ENCODE measurements at places on chromosomes 16 and 17.

DNA sequence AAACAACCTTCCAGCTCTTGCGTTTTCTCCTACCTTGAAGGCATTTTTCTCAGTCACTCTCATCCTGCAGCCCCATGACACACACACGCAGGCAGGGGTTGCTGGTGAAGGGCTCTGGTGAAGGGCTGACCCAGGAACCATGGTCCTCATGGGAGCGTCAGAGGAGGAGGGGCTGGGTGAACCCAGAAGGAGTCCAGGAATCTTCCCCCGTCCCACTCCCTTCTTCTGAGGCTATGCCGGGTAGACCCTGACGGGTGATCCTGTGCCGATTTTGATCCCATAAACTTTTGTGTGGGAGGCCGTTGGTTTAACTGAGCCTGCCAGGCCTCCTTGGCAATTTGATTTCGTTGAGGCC is 278.4 kb upstream of the FOXF1 start:
- DNase-seq = no peak

DNA sequence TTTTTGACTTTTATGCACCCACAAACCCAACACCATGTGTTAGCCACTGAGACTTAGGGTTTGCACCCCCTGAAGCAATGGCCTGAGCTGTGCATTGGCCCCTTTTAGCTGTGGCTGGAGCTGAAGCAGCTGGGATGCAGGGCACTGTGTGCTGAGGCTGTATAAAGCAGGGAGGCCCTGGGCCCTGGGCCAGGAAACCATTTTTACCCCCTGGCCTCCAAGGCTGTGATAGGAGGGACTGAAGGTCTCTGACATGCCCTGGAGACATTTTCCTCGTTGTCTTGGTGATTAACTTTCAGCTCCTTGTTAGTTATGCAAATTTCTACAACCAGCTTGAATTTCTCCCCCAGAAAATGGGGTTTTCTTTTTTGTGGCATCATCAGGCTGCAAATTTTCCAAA is 6.7 kb upstream of the ANKFN1 start:
- DNase-seq = no peak

- DNase-seq = no peak
Observed at GRCh38 chr17:51734976-51735375, 423.5 kb downstream of the CA10 start.

DNA sequence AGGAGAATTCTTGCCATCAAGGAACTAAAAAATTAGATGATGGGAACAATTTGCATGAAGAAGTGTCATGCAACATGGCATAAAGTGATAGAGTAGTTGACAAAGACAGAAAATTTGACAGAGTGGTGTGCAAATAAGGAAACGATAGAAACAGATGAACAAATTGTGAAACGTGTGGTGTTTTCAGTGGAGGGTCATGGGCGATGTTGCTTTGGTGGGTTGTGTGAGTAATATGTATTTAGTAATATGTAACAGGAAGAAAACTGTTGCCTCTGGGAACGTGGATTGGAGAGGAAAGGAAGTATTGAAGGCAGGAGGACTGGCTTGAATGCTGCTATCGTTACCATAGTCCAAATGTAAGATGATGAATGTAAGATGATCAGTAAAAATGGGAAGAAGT is 3.6 kb downstream of the COX10 start:
- DNase-seq = no peak

- no peak for DNase-seq
Observed at GRCh38 chr16:7185689-7186088, 147.0 kb upstream of the RBFOX1 start.

DNA sequence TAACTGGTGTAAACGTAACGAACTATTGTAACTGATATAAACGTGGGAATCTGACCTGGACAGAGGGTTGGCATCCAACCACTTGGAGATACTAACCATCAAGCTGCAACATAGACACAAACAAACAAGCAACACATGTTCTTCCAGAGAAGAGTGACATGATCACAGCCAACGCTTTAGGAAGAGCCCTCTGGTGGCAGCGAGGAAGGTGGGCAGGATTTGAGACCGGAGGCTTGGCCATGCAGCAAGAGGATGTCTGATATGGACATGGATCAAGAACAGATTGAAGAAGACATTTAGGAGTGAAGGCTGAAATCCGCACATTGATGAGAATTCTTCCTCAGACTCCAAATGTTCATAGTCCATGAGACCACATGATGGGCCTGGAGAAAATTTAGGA is 40.3 kb upstream of the TNRC6A start:
- DNase-seq = no peak

GRCh38 chr16:48560692-48561091 is 49.3 kb downstream of the N4BP1 start:
- no peak for DNase-seq

- DNase-seq = no peak
Observed at GRCh38 chr17:81471818-81472456, 40.7 kb downstream of the ACTG1 start.

DNA sequence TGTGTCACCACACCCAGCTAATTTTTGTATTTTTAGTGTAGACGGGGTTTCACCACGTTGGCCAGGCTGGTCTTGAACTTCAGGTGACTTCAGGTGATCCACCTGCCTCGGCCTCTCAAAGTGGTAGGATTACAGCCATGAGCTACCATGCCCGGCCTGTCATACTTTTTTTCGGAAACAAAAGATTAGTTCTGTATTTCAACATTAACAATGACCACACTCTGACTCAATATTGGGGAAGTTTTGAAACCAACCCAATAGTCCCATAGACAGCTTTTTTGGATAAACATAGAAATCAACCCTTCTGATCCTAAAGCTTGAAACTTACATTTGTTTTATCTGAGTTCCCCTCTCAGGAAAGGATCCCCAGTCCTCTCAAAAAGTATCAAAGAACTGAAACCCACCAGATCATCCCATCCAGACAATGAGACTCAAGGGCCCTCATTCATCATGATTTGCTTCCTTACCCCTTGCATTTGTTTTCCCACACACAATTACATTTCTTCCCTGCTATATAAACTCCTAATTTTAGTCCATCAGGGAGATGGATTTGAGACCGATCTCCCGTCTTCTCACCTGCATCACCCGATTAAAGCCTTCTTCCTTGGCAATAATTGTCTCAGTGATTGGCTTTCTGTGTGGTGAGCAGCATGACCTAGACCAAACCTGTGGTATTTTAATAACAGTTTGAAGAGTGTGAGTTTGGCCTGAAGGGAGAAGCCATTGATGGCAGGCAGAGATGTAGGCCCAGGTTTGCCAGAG is 7.2 kb upstream of the AGRP start:
- no peak for DNase-seq

- DNase-seq = no peak
Observed at GRCh38 chr17:62084585-62084984, 19.5 kb upstream of the MED13 start.

DNA sequence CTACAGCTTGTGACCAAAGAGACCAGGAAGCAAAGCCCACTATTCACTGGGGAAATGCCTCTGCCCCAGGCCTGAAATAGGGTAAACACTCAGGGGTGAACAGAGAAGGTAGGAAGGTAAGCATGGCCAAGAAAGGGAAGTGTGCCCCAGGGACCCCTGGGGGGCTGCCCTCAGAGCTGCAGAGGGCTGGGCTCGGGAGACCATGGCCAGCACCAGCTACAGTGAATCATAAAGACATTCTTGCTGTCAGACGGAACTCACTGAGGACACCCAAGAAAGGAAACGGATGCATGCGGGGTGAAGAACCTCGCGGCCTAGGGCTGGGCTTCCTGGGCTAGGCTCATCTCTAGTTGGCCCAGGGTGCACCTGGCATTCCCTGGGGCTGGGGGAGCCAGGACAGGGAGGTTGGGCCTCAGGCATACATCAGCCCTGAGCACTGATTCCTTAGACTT is 9.6 kb downstream of the HIC1 start:
- DNase-seq = no peak

GRCh38 chr17:77420804-77421629 is 280.2 kb downstream of the SEC14L1 start:
- DNase-seq = no peak

All from stimulated activated CD4-positive, alpha-beta T cell treated with anti-CD3 and anti-CD28 coated beads, Interleukin-12 subunit alpha, Interleukin-12 subunit beta, amount 100 ng/mL, for 24 hours (primary cell).